ENCODE measurements at places on chromosomes 11 and 22.

DNA sequence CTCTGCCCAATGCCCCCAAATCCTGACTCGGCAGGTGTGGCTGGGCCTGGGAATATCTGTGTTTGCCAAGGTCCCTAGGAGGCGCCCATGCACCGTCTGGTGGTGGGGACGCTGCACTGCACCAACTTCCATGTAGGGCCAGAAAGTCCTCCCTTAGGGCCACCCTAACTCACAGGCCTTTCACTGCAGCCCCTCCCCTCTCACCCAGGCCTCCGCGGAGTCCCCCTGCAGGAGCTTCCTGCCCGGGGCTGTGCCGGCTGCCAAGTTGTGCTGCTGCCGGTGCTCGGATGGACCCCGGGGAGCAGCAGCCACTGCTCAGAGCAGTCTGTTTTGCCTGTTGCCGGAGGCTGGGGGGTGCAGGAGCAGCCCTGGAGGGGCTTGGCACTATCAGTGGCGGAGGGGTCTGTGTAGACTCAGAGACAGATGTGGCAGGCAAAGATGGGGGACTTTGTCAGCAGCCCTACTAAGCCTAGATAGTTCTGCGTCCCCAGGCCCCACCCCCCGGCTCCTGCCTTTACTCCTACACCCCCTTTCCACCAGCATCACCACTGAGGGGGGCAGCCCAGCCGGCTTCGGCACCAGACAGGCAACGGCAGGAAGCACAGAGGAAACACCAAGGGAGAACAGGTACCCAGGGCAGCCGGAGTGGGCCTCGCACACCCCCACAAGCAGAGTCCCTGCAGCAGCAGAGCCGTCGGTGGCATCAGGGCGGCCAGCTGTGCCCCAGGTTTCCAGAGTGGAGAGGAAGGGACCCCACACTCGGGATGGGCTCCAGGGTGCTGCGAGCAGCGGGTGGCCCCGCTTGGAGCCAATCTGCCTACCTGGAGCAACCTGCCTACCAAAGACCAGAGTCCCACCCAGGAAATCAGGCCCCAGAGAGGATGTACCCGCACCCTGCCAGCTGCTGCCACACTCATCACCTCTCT is 124.3 kb downstream of the TRIM29 start:
- DNase-seq: no peak

GRCh38 chr11:95104856-95105255 is 15.2 kb downstream of the ENDOD1 start:
- DNase-seq: no peak

GRCh38 chr11:62024936-62025486 is 57.6 kb upstream of the FTH1 start:
- DNase-seq: no peak

DNA sequence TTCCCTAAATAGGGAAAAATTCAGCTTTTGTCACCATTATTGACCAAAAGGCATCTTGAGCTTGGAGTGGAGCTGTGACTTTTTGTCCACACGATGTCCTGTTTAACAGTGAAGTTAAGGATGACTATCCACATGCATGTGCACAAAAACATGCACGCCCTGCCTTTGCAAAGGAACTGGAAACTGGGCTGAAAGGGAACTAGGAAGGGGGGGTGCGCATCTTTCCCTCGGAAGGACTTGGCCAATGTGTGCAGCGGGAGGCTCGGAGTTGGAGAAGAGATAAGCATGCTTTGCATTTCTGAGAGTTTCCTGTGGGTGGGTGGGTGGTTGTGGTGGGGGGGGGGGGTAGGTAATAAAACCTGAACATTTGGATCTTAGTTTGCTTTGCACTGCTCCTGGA is 411 bp upstream of the KIRREL3 start:
- DNase-seq: no peak

- DNase-seq: no peak
Observed at GRCh38 chr11:119368121-119369034, 13.1 kb downstream of the USP2 start.

- DNase-seq: no peak
Observed at GRCh38 chr11:131615611-131616010, 245.2 kb downstream of the NTM start.

- no peak for DNase-seq
Observed at GRCh38 chr11:59899532-59899931, 20.9 kb downstream of the OOSP3 start.

DNA sequence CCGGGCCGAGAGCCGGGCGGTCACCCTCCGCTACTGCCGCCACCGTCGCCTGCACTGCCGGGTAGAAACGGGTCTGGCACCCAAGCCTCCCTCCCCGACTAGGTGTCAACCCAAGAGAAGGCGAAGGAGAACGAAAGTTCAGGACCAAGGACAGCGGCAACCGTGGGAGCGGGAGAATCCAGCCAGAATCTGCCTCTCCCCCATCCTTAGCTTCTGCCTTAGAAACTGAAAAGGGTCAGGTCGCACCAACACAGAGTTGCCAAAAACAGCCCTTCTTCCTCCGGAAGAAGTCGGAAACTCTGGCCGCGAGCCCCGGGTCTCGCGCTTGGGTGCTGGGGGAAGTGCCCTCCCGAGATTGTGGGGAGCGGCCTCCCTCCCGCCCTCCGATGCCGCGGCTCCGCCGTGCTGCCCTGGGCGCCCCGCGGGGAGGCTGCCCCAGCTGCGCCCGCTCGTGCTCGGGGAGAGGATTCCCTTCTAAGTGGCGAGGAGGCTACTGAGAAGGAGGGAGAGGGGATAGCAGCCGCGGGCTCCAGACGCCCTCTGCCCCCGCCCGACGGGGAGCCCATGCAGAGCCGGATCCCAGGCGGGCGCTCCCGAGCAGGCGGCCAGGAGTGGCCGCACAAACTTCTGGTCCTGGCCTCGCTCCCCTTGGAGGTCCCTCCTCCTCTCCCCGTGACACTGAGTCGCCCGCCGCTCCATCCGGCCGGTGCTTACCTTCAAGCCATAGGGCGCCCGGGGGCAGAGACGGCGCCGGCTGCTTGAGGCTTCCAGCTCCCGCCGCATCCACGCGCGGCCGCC is 637 bp downstream of the DRD2 start:
- DNase-seq: no peak
